ENCODE measurements at places on chromosomes 6 and 20.
A peak's percentile ranks its signal among the peaks of the same experiment; 100 is the strongest.

GRCh38 chr6:165515963-165516624, 146.9 kb downstream of the PDE10A start:
- DNase-seq = no peak

GRCh38 chr6:166336847-166337246, 5.5 kb downstream of the SFT2D1 start:
- DNase-seq = no peak

- DNase-seq = no peak
Observed at GRCh38 chr6:64703922-64704321, 1003.1 kb downstream of the EYS start.

DNA sequence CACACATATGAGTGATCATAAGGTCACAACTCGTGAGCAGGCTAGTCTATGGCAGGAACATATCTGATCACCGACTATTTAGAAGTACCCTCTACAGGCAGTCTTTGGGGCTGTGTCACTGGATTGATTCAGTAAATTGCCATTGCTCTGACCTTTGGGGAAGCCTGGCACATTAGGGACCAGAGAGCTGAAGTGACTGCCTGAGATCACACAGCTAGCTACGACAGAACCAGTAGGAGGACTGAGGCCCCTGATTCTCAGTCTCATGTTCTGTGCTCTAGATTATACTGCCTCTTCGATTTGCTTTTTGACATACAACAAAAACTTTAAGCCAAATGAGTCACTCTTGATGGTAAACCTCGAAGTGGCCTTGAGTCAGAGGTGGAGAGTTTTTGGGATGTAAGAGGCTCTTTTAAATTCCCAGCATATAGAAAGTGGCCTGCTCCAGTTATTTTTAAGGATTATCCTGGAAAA, 247.5 kb upstream of the SUPT3H start:
- no peak for DNase-seq

- DNase-seq = no peak
Observed at GRCh38 chr6:32355018-32355417, 16.7 kb downstream of the TSBP1 start.

DNA sequence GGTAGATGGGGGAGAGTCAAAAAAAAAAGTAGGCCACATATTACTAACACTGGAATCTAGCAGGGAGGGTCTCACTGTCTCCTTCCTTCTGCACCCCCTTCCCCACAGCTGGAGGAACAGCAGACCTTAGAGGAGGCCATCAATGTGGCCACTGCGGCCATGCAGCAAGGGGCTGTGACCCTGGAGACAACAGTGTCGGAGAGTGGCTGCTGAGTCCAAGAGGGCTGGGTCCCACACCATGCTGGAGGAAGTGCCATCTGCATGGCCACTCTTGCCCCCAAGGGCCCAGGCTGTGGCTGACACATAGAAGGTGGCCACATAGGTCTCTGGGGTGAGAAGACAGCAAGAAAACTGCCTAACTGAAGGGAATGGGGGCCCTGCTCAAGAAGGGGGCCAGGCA, 2.6 kb upstream of the DEF6 start:
- DNase-seq = no peak

DNA sequence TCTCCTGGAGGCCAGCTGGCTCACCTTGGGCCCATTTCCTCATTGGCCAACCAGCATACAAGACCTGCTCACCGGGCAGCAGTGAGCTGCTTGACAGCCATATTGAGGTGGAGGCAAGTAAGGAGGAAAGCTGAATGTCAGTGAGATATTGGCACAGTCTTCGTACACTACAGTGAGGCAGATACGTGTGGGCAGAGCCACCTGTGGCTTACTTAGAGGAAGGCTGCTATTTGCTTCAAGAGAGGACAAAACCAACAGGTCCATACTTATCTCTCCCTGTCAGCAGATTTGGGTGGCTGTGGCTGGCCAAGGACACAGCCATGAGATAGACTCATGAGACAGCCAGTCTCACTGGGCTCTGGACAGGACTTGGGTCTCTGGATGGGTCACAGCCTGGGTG, 15.1 kb upstream of the MCM3 start:
- DNase-seq = no peak

DNA sequence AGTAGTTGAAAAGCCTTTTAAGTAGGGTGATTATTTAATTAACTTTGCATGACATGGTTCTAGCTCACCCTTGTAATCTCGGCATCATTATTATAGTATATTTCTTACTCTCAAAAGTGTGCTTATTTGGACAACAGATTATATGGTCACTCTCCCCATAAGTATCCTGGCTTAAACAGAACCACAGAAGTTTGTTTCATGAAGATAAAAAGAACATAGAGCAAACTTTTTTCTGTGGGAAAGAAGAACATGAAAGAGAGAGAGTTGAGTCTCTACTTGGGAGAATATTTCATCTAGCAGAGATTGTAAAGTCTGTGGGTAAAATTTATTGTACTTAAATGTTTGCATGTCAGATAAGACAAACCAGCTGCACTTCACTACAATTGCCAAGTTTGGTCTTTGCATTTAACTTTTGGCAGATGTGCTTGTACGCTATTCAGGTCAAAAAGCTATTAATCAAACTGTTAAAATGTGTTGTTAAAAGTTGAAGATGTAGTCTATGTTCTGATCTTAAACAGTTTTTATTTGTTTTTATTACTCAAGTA, 33.4 kb upstream of the PRIM2 start:
- DNase-seq = no peak

DNA sequence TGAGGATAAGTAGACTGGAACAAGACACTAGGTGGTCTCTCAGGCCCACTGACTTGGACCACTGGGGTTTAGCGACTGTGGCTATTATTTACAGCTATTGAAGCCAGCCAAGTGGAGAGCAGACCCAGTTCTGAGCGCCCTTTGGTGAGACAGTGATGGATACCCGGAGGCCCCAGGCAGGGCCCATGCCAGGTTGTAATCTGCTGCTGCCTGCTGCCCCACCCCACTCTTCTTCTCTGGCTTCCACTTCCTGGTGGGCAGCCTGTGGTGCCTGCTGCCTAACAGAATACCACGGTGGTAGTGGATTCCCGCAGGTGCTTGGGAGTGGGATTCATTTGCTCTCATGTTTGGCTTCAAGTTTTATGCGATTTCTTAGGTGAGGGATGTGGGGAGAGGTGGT, 570 bp downstream of the RAB44 start:
- DNase-seq = no peak

- no peak for DNase-seq
Observed at GRCh38 chr6:82984720-82985119, 80.9 kb downstream of the UBE3D start.

DNA sequence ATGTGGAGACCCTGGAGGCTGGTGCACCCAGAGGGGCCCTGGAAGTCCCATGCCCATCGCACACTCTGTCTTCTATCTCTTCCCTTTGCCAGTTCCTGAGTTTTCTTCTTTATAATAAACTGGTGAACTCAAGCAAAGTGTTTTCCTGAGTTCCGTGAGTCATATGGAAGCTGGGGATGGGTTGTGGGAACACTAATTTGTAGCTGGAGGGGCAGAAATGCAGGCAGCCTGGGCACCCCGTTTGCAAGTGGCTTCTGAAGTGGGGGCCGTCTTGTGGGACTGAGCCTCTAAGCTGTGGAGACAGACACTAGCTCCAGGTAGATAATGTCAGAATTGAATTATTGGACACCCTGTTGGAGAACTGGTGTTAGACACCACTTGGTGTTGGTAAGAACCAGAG, 3.2 kb upstream of the PPP1R3G start:
- no peak for DNase-seq

DNA sequence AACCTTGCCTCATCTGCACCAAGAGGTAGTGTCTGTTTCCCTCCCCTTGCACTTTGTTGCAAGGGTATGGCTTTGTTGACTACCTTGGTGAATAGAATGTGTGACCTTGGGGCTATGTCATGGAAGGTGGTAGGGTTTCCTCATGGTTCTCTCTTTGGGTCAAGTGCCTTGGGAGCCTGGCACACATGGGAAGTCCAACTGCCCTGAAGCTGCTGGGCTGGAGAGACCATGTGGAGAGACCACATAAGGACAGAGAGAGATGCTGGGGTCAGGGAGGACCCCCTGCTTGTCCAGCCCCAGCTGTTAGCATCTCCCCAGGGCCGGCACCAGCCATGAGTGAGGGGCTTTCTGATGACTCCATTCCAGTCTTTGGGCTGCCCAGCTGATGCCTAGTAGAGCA, 95.5 kb upstream of the PAX1 start:
- DNase-seq = no peak

GRCh38 chr6:27605401-27606342, 132.8 kb upstream of the ZNF184 start:
- no peak for DNase-seq

GRCh38 chr6:7189101-7189758, 81.5 kb downstream of the RREB1 start:
- DNase-seq = no peak

- DNase-seq = no peak
Observed at GRCh38 chr6:124441450-124441849, 520.8 kb upstream of the RNF217 start.

- DNase-seq = no peak
Observed at GRCh38 chr20:4153661-4154238, 138.4 kb upstream of the RNF24 start.

- DNase-seq = no peak
Observed at GRCh38 chr6:47377971-47378370, 68.3 kb upstream of the TNFRSF21 start.

- no peak for DNase-seq
Observed at GRCh38 chr6:3037638-3038365, 30.5 kb upstream of the RIPK1 start.

- DNase-seq = no peak
Observed at GRCh38 chr6:85676086-85676729, 33.5 kb upstream of the SYNCRIP start.

GRCh38 chr20:63908008-63908682, 13.2 kb downstream of the DNAJC5 start:
- DNase-seq = no peak

GRCh38 chr6:4743062-4743461, 33.1 kb upstream of the CDYL start:
- DNase-seq = no peak

DNA sequence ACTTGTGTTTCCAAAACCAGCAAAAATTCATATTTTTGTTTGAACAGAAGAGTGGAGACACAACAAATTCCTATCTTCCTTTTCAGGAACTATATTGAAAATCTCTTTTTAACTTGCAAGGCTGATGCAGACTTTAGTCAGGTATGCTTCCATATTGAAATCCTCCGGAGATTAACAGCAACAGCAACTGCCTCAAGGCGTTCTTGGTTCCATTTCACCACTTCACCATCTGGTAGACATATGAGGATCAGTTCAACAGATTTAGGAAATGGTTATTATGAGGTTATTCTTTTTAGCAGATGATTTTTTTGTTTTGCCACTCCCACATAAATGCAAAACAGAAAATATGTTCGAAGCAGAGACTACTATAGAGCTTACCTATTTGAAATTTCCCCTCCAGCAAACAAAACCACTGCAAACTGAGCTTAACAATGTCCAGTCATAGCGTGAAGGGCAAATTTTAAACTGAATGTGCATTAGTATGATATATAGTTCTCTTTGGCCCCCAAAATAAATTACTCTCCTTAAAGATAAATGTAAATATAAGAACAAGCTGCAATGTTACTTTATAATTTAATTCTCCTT, 520.5 kb upstream of the ADGRB3 start:
- no peak for DNase-seq

DNA sequence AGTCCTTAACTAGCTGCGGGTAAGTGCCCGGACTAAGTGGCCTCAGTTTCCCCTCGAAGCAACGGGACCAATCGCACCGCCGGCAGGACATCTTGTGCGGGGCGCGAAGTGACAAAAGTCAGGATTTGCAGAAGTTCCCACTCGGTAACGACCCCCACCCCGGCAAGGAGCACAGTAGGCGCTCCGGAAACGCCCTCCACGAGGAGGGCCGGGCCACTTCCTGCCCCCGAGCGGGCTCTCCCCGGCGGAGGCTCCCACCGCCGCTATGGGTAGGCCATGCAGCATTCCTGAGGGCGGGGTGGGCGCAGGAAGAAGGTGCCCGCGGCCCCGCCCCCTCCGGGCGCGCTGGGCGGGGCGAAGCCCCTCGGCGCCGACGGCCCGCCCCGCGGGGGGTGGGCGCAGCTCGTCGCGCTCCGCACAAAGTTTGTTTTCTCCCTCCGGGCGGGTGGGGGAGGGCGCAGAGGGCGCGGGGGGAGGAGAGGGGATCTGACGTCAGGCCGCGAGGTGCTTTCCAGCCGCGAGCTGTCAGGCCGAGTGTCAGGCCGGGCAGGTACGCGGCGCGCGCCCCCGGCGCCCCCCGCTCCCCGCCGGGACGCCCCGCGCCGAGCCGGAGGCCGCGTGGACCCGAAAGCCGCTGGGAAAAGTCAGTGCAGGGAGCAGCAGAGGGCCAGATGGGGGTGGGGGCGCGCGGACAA, at the start of gene TGIF2:
TGIF2 (plus strand) TSS at position 495 of the 695 bp plus-strand sequence. CDS start 5,178 bp downstream, outside the sequence.
- peak; percentile 87 for DNase-seq

DNA sequence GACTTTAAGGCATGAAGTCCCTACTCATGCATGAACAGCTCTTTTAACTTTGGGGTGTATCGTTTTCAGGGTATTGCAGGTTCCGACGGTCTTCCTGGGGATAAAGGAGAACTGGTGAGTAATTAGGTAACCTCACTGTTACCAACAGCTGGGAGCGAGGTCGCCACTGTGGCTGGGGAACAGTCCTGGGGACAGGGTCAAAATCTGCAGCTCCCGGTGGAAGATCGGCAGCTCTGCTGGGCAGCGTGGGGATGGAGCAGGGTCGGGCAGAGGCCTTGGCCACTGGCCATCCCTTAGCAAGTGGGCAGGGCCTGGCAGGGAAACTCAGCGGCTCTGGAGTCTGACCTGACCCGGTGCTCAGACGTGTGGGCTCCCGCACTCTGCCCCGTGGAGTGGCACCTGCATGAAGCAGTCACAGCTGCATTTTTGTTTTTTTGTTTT, 16.1 kb downstream of the COL9A3 start:
- no peak for DNase-seq

GRCh38 chr20:22525821-22526220, 58.6 kb downstream of the FOXA2 start:
- DNase-seq = no peak

- no peak for DNase-seq
Observed at GRCh38 chr20:33092361-33092760, 12.9 kb downstream of the BPIFB4 start.

- no peak for DNase-seq
Observed at GRCh38 chr6:142647449-142648035, 297.4 kb downstream of the HIVEP2 start.

- no peak for DNase-seq
Observed at GRCh38 chr6:10875026-10875425, 6.8 kb downstream of the GCM2 start.

Measured in T-helper 22 cell (primary cell).